ENCODE measurements at places on chromosomes 13 and 19. TPM values are rescaled to one million over a fixed set of nuclear protein-coding genes. Genes with fewer than 3 reads are reported as not detected.

CEACAM21 gene
- 18.0 TPM for total RNA-seq

TDRD12 gene
- total RNA-seq: 3.2 TPM

KCNN1 gene
- total RNA-seq: 16.8 TPM

SRRM5 gene
- total RNA-seq: not detected

ZNF426 gene
- 24.9 TPM for total RNA-seq

SPACA4 gene
- not detected for total RNA-seq

SLC46A3 gene
- total RNA-seq: 5.1 TPM

NCCRP1 gene
- 0.23 TPM for total RNA-seq

DACT3 gene
- total RNA-seq: 24.0 TPM

ZNF431 gene
- 16.4 TPM for total RNA-seq

RANBP3 gene
- total RNA-seq: 44.8 TPM

PLIN5 gene
- total RNA-seq: 4.6 TPM

SPTBN4 gene
- total RNA-seq: 39.7 TPM

TMEM238 gene
- total RNA-seq: not detected

ZNF536 gene
- 39.0 TPM for total RNA-seq

DACH1 gene
- total RNA-seq: 29.8 TPM

KLK4 gene
- total RNA-seq: not detected

ADGRE3 gene
- total RNA-seq: not detected

IL12RB1 gene
- 0.69 TPM for total RNA-seq

THSD8 gene
- not detected for total RNA-seq

IGFL1 gene
- not detected for total RNA-seq

CACNA1A gene
- total RNA-seq: 53.7 TPM

IZUMO1 gene
- total RNA-seq: not detected

ZNF837 gene
- total RNA-seq: 1.2 TPM

CEACAM18 gene
- total RNA-seq: not detected

ADGRE2 gene
- under 0.01 TPM for total RNA-seq

IZUMO2 gene
- not detected for total RNA-seq

ZNF616 gene
- 23.3 TPM for total RNA-seq

EDNRB gene
- 169 TPM for total RNA-seq

ZNF570 gene
- 33.4 TPM for total RNA-seq

CATSPERD gene
- total RNA-seq: 0.23 TPM

ZNF708 gene
- 52.8 TPM for total RNA-seq

GNA15 gene
- total RNA-seq: 1.4 TPM

ACER1 gene
- not detected for total RNA-seq

FCGBP gene
- 3.0 TPM for total RNA-seq

PALM gene
- 101 TPM for total RNA-seq

LONP1 gene
- 50.5 TPM for total RNA-seq

FPR2 gene
- total RNA-seq: 0.92 TPM

MCF2L gene
- 120 TPM for total RNA-seq

STAP2 gene
- 0.69 TPM for total RNA-seq

SGCG gene
- total RNA-seq: 0.69 TPM

WDR87 gene
- not detected for total RNA-seq

SH2D3A gene
- 8.5 TPM for total RNA-seq

UNC13A gene
- total RNA-seq: 69.7 TPM
